ENCODE measurements at places on chromosomes 5 and 9.

GRCh38 chr9:21611891-21612290 lies 129.8 kb upstream of the IFNE start:
- DNase-seq: peak; percentile 50

- no peak for DNase-seq
Measured at GRCh38 chr9:18126831-18127498, 347.0 kb upstream of the ADAMTSL1 start.

DNA sequence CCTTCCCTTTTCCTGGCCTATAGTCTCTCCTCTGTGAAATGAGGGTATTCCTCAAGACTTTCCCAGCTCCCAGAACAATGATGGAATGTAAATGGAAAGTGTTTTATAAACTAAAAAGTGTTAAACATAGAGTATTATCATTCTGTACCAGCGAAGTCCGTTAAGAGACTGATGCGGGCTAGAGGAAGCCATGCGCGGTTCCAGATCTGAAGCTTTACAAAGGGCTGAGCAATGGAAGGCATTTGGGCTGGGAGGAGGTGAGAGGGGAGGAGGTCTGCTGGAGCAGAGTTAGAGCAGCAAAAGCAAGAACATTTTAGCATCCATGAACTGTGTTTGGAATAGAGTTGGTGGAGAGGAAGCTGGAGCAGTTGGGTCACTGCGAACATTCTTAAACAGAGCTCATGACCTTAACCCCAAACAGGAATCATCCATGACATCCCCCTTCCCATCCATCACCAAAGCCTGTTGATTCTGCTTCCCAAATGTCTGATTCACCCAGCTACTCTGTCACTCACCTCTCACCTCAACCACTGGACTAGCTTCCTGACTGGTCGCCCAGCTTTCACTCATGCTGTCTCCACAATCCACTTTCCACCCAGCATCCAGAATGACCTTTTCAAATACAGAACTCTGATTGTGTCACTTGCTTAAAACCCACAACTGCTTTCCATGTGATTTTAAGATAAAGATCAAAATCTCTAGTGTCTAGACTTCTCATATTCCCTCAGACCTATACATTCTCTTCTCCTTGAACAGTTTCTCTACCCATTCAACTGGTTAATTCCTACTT lies 37.1 kb downstream of the CDK5RAP2 start:
- no peak for DNase-seq

DNA sequence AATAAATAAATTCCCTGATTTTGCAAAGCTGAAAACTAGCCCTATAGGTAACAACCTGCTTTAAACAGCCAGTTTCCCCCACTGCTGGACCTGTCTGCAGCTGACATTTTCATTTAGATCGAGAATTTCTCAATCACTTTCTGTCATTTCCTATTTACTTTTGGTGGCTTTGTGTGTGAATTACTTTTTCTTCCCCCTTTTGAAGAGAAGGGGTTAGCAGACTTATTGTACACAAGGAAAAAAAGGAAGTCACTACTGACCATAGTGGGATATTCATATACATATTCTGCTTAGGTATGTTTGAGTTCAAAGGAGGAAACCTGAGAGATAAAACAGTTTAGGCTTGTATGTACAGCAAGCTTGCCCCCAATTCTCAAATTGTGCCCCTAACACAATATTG lies 27.0 kb upstream of the IFNB1 start:
- DNase-seq: no peak

All from CD4-positive, alpha-beta T cell treated with Interleukin-6 at 100 ng/mL for 8 hours (primary cell).